Colonic mucosa (tissue), 4 donors: ENCODE measurements at places on chromosomes 11 and 22.
A peak's percentile ranks its signal among the peaks of the same experiment; 100 is the strongest.

DNA sequence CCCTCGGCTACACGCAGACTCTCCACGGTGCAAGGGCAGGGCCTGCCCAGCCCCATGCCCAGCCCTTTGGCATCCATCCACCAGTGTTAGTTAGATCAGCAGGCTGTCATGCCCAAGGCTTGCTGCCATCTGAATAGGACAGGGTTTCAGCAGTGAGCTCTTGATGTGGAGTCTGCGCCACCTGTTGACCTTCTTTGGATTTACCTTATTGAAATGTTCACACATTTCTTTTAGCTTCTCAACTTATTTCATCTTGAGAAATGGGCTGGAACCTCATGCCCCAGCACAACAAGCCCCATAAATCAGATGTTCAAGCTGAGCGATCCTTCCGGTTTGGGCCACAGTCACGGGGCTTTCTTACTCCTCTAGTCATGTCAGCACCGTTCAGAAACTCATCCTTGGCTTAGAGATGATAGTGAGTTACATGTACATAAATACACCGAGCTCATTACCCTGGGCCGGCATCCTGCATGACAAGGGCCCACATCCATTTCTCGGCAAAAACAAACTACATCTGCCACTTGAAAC is 61.7 kb downstream of the PARVB start:
- no peaks in the 10 kb centered on the region for H3K36me3 ChIP-seq
- H3K27ac ChIP-seq, result no peak overlapping the region
- H3K4me1 ChIP-seq, result no peaks in the 10 kb centered on the region
- H3K4me3 ChIP-seq, result no peak overlapping the region
- peak; percentile 69 for DNase-seq

GRCh38 chr22:47460176-47460575 is 697.7 kb downstream of the TBC1D22A start:
- H3K27ac ChIP-seq, result no peak overlapping the region
- H3K36me3 ChIP-seq, result no peaks in the 10 kb centered on the region
- no peak for DNase-seq
- no peaks in the 10 kb centered on the region for H3K27me3 ChIP-seq
- H3K4me1 ChIP-seq, result no peaks in the 10 kb centered on the region

- H3K4me1 ChIP-seq, result no peaks in the 10 kb centered on the region
- no peaks in the 10 kb centered on the region for H3K27me3 ChIP-seq
- H3K36me3 ChIP-seq, result no peaks in the 10 kb centered on the region
- DNase-seq, result no peak
- no peak overlapping the region for H3K4me3 ChIP-seq
- no peak overlapping the region for H3K27ac ChIP-seq
Observed at GRCh38 chr11:78261828-78262227, 73.1 kb downstream of the USP35 start.

DNA sequence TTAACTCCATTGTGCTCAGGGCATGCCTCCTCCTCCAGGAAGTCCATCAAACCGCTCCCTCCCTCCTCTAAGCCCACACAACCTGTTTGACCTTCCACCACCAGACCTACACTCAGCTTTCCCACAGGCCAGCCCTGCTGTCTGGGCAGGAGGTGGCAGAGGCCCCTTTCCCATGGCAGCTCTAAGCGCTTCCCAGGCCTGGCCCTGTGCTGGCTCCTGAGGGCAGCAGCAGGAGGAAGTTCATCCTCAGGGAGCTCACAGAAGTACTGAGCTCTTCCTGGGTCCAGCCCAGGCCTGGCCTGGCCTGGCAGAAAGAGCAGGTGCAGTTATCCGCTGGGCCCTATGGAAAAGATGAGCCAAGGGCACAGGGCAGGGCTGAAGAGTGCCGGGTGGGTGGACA is 31.4 kb downstream of the ARAP1 start:
- H3K4me1 ChIP-seq, result peaks cover 23% of the 10 kb centered on the region
- peak overlapping the region; percentile 44 for H3K4me3 ChIP-seq
- DNase-seq, result no peak
- H3K36me3 ChIP-seq, result no peaks in the 10 kb centered on the region
- peak overlapping the region; percentile 86 for H3K27ac ChIP-seq
- no peaks in the 10 kb centered on the region for H3K27me3 ChIP-seq

DNA sequence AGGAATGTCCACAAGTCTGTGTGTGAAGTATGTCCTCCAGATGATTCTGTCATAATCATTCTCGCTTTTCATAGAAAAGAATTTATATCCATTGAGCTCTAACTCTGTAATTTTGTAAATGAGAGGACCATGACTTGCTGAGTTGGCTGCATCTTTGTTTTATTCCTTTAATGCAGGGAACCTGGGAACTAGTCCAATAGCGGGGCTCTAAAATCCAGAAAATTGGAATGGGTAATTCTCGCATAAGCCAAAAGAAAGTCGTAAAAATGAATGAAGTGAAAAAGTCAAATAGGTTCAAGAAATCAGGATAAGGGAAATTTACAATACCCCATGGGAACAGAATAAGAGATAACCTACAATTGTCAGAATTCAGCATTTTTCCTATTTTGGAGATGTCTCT is 232.5 kb downstream of the RAB38 start:
- no peaks in the 10 kb centered on the region for H3K36me3 ChIP-seq
- H3K27me3 ChIP-seq, result no peaks in the 10 kb centered on the region
- no peak for DNase-seq

GRCh38 chr11:57213342-57214097 is 23.5 kb downstream of the APLNR start:
- no peak overlapping the region for H3K4me3 ChIP-seq
- no peaks in the 10 kb centered on the region for H3K4me1 ChIP-seq
- no peaks in the 10 kb centered on the region for H3K36me3 ChIP-seq
- H3K27me3 ChIP-seq, result no peaks in the 10 kb centered on the region
- H3K27ac ChIP-seq, result no peak overlapping the region
- no peak for DNase-seq

GRCh38 chr22:39021552-39022250 is 774 bp downstream of the APOBEC3D start:
- H3K27me3 ChIP-seq, result no peaks in the 10 kb centered on the region
- no peaks in the 10 kb centered on the region for H3K36me3 ChIP-seq
- H3K4me1 ChIP-seq, result peaks cover 4% of the 10 kb centered on the region
- peak overlapping the region; percentile 34 for H3K4me3 ChIP-seq

DNA sequence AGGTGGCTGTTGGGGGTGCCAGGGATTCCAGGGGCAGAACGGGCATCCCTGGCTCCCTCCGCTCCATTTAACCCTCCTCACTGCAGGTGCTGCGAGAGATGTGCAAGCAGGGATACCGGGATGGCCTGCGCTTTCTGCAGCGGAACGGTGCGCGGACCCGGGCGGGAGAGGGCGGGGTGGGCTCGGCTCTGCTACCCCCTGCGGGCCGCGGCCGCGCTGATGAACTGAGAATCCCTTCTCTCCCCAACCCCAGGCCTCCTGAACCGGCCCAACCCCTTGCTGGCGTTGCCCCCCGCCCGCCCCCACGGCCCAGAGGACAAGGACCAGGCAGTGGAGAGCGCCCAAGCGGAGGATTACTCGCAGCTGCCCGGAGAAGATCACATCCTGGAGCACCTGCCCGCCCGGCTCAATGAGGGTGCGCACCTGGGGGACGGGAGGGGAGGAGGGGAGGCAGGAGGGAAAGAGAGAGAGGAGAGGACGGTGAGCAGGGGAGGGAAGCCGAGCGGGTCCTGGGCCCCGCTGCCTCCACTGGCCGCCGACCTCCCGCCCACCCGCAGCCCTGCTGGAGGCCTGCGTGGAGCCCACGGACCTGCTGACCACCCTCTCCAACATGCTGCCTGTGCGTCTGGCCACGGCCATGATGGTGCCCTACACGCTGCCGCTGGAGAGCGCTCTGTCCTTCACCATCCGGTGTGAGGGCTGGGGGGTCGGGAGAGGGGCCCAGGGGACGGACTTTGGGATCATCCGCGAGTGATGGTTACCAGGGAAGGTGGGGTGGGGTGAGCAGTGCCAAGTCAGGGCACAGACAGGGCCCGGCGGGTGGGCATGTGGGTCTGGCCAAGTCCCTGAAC is 4.1 kb upstream of the CRACR2B start:
- peaks cover 7% of the 10 kb centered on the region for H3K36me3 ChIP-seq
- H3K4me3 ChIP-seq, result no peak overlapping the region
- DNase-seq, result no peak
- peaks cover 6% of the 10 kb centered on the region for H3K27me3 ChIP-seq
- H3K4me1 ChIP-seq, result peaks cover 45% of the 10 kb centered on the region

DNA sequence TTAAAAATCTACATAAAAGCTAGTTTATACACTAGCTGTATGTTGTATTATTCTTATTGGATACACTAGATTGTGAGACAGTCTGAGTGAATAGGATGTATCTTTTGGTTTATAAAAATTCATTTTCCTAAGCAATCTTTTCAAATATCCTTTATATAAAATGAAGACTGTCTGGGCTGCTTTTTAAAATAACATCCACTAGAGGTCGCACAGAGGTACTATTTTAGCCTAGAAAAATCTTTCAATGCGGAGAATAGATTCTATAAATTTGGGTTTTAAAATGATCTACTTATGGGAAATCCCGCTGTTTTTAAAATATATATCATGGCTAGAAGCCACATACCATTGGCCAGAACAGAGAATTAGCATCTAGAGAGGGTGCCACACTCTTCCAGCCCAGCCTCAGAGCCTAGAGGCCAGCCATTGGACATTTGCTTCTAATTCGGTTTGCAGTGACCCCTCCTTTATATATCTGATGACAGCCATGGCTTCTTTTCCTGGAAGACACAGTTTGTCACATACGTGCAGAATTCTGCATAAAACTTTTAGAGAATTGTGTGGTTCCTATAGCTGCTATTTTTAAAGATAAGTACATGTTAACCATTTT is 7.3 kb downstream of the C11orf97 start:
- no peak overlapping the region for H3K27ac ChIP-seq
- H3K4me1 ChIP-seq, result no peaks in the 10 kb centered on the region
- H3K36me3 ChIP-seq, result no peaks in the 10 kb centered on the region

- peaks cover 9% of the 10 kb centered on the region for H3K4me1 ChIP-seq
- no peaks in the 10 kb centered on the region for H3K36me3 ChIP-seq
- H3K27me3 ChIP-seq, result no peaks in the 10 kb centered on the region
- no peak overlapping the region for H3K4me3 ChIP-seq
- DNase-seq, result no peak
Observed at GRCh38 chr22:26485013-26485412, 1.3 kb downstream of the SRRD start.

DNA sequence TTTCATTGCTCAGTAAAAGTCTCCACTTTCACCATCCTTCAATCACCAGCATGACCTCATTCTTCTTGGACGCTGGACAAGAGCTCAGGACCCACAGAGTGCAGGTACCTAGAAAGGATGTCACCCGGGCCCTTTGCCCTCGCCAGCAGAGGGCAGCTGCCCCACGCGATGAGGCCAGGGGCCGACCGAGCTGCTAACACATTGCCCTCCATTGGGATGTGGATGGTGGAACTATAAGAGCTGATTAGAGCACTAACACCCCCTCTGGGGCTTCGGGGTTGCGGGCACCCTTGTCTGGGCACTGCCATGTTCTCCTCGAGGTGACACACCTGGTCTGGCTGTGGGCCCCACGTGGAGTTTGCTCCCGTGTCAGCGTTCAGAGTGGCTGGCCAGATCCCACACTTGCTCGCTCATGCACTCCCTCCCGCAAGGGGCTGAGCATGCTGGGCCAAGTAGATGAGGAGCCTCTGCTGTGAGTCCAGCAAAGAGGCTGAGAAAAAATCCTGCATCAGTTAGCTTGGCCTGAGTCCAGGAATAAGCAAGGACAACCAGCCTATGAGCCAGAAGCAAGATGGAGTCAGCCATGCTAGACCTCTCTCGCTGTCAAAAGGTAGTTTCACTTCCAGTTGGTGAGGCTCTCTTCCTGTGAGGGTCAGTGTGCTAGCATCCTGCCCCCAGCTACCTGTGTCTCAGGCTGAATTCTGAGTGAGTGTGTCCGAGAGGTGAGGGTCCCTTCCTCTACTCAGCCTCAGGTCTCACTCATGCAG is 9.8 kb downstream of the KRTAP5-6 start:
- peak; percentile 18 for DNase-seq
- H3K4me1 ChIP-seq, result no peaks in the 10 kb centered on the region
- no peaks in the 10 kb centered on the region for H3K27me3 ChIP-seq
- no peak overlapping the region for H3K27ac ChIP-seq

DNA sequence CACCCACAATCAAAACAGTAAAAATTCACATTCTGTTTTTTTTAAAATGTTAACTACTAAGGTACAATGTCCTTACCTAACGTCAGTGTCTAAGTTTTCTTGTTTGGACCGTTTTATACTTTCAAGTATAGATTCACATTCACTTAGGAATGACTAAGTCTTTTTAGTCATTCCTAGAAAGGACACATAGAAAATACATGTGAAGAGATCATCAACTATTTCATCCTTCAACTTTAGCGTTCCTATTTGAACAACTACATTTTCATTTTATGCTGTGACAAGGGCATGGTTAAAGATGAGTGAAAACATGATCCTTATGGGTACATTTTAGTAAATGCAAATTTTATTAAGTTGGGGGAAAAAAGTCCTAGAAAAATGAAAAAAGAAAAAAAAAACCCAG is 62.8 kb downstream of the DDX10 start:
- no peak overlapping the region for H3K4me3 ChIP-seq
- H3K27ac ChIP-seq, result no peak overlapping the region
- no peak for DNase-seq
- no peaks in the 10 kb centered on the region for H3K27me3 ChIP-seq
- H3K4me1 ChIP-seq, result no peaks in the 10 kb centered on the region

GRCh38 chr22:39130152-39130704 is 22.3 kb downstream of the CBX7 start:
- no peaks in the 10 kb centered on the region for H3K27me3 ChIP-seq
- no peak overlapping the region for H3K27ac ChIP-seq
- peaks cover 3% of the 10 kb centered on the region for H3K4me1 ChIP-seq

- H3K4me1 ChIP-seq, result no peaks in the 10 kb centered on the region
- no peak overlapping the region for H3K27ac ChIP-seq
- no peaks in the 10 kb centered on the region for H3K27me3 ChIP-seq
- no peak overlapping the region for H3K4me3 ChIP-seq
- H3K36me3 ChIP-seq, result no peaks in the 10 kb centered on the region
Observed at GRCh38 chr11:79419120-79419519, 21.7 kb downstream of the TENM4 start.

DNA sequence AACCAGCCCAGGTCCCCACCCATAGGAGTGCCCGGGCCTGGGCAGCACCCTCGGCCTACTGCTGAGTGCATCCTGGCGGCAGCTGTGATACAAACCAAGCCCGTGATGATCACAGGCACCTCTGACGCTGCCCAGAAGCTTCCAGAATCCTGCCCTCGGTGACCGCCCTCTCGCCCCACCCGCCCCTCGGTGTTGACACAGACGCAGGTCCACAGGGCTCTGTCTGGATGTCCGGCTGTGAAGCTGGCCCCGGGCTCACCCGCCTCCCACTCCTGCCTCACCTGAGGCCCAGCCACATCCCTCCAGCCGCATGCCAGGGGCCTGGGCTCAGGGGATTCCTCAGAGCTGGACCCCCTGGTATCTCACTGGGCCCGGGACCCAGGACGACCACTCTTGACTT is 191.0 kb downstream of the BRD1 start:
- no peak for DNase-seq
- no peak overlapping the region for H3K27ac ChIP-seq
- H3K36me3 ChIP-seq, result no peaks in the 10 kb centered on the region
- peaks cover 3% of the 10 kb centered on the region for H3K4me1 ChIP-seq

DNA sequence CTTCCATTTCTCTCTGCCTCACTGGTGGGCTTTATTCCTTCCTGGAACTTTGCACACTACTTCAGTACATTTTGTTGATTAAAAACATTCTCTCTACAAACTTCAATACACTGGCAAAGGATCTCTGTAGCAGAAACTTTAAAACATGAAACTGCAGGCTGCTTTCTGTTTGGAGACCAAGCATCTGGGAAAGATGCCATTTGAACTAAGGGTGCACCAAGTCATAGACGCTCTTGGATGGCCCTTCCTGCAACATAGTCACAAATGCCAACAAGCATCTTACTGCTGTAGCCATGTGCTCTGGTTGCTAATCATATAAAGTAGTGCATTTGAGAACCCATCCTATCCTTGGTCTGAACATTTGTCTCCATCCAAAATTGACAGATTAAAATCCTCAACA is 56.4 kb downstream of the SNX19 start:
- no peaks in the 10 kb centered on the region for H3K36me3 ChIP-seq
- DNase-seq, result no peak
- H3K4me1 ChIP-seq, result no peaks in the 10 kb centered on the region
